Left kidney (tissue), 8 donors: ENCODE measurements at places on chromosomes 6 and 20. TPM values are rescaled to one million over a fixed set of nuclear protein-coding genes. Genes with fewer than 3 reads are reported as not detected.

CD164 gene
- polyA plus RNA-seq: 538 TPM

TRMT6 gene
- 20.3 TPM for polyA plus RNA-seq

OOEP gene
- not detected for polyA plus RNA-seq

GINS1 gene
- polyA plus RNA-seq: 30.6 TPM

RNF146 gene
- 106 TPM for polyA plus RNA-seq

BRD2 gene
- 357 TPM for polyA plus RNA-seq

BHLHE23 gene
- polyA plus RNA-seq: not detected

GJA1 gene
- polyA plus RNA-seq: 73.1 TPM

CLPSL2 gene
- not detected for polyA plus RNA-seq

SLC17A1 gene
- 33.9 TPM for polyA plus RNA-seq

RHAG gene
- polyA plus RNA-seq: 0.96 TPM

- no peak for DNase-seq
Observed at GRCh38 chr6:106546691-106547414, 82.4 kb downstream of the RTN4IP1 start.

GRCh38 chr20:46939031-46939965 is 44.7 kb downstream of the EYA2 start:
- DNase-seq: no peak

DNA sequence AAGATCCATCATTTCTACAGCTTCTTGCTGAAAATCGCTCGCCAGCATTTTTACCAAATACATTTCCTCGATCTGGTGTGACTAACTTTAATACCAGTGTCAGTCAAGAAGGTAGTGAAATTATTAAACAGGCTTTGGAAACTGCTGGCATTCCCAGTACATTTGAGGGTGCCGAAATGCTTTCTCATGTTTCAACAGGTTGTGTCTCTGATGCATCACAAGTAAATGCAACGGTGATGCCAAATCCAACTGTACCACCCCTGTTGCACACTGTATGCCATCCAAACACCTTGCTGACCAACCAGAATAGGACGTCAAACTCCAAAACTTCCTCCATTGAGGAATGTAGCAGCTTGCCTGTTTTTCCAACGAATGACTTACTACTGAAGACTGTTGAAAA is 64.4 kb upstream of the SMIM8 start:
- no peak for DNase-seq

- DNase-seq: peak; percentile 33
Observed at GRCh38 chr6:16849280-16849987, 88.2 kb upstream of the ATXN1 start.

DNA sequence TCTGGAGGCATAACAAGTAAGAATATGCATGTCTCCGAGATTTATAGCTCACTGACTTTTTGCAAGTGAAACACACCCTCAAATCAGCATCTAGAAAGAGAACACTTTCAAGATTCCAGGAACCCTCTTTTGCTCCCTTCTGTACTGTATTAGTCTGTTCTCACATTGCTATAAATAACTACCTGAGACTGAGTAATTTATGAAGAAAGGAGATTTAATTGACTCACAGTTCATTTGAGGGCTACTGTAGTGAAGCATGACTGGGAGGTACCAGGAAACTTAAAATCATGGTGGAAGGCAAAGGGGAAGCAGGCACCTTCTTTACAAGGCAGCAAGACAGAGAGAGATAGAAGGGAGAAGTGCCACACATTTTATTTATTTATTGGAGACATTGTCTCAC is 269.9 kb downstream of the UTRN start:
- no peak for DNase-seq

- no peak for DNase-seq
Observed at GRCh38 chr6:137390334-137390733, 103.9 kb downstream of the OLIG3 start.

DNA sequence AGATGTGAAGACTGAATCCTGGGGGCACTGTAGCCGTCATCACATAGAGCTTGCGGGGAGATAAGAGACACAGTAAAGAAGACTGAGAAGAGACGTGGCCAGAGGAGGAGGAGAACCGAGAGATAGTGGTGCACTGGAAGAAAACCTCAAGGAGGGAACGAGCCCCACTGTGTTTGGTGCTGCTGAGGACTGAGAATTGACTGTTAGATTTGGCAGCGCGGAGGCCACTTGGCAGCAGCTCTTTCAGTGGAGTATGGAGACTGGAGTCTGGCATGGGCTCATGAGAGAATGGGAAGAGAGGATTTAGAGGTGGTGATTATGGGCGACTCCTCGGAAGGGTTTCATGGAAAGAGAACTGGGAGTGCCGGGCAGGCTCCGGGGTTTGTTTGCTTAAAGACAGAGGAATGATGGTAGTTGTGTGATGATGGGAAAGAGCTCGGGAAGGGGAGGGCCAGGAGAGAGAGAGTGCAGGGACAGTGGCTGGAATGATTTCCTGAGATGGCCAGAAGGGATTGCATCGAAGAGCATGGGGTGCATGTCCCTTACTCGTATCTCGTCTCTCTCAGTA is 18.0 kb downstream of the CDYL start:
- no peak for DNase-seq

- no peak for DNase-seq
Observed at GRCh38 chr20:1618479-1618878, 1.3 kb downstream of the SIRPB1 start.

- no peak for DNase-seq
Observed at GRCh38 chr6:158506601-158507000, 53.3 kb upstream of the TMEM181 start.

DNA sequence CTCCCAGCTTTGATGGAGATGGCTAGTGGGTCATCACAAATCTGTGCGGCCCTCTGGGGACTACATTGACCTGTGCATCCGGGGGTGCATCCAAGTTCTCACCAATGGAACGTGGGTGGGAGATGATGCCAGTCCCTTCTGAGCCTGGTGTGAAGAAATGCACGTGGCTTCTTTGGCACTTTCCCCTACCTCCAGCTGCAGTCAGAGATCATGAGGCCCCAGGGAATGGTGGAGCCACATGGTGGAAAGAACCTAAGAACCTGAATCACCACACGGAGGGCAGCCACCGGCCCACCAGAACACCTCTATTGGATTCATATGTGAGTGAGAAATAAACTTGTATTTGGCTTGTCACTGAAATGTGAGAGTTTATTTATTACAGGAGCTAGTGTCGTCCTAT is 9.9 kb upstream of the CDKN1A start:
- no peak for DNase-seq
